Pulmonary artery endothelial cell (primary cell): ENCODE measurements at places on chromosomes 1 and 21. TPM values are rescaled to one million over a fixed set of nuclear protein-coding genes. Genes with fewer than 3 reads are reported as not detected.

The HHIPL2 gene
- total RNA-seq, result not detected in 2 replicates

The CACNA1S gene
- total RNA-seq, result not detected in 2 replicates

The DEDD gene
- 38.8 and 56.2 TPM in 2 replicates for total RNA-seq

The ORC1 gene
- 8.6 and 12.8 TPM in 2 replicates for total RNA-seq

The IL19 gene
- not detected in 2 replicates for total RNA-seq

The CA14 gene
- total RNA-seq, result not detected in 2 replicates

The OR2G6 gene
- not detected in 2 replicates for total RNA-seq

The CRYAA gene
- total RNA-seq, result not detected in 2 replicates

The KISS1 gene
- 0.67 and 0.79 TPM in 2 replicates for total RNA-seq
